ENCODE measurements at places on chromosomes 2 and 18.
A peak's percentile ranks its signal among the peaks of the same experiment; 100 is the strongest.

DNA sequence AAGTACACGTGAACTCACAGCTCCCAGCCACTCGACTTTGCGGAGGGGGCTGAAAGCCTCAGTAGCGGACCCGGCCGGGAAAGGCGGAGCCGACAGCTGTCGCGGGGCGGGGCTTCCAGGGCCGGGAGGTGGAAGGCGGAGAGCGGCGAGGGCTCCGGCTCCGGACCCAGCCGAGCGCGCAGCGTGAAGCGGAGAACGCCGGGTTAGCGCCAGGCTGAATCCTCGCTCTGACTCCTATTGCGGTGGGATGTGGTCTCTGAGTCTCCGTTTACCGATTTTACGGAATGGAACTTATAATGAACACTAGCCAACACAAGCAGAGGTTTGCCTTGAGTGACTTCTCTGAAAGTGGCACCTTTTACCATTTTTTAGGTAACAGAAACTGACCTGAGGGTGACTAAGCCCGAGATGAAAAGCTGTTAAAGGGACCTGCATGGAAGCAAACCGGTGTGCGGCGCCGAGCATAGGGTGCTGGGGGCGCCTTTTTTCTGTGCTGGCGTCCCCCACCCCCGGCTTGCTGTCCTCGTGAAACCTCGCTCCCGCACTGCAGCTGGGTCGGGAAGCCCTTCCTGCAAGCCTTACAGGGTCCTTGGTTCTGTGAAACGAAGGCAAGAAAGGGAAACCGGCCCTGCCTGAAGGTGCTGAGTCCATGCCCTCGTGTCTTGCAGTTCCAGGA lies 72.9 kb downstream of the EN1 start:
- DNase-seq: peak; percentile 59

DNA sequence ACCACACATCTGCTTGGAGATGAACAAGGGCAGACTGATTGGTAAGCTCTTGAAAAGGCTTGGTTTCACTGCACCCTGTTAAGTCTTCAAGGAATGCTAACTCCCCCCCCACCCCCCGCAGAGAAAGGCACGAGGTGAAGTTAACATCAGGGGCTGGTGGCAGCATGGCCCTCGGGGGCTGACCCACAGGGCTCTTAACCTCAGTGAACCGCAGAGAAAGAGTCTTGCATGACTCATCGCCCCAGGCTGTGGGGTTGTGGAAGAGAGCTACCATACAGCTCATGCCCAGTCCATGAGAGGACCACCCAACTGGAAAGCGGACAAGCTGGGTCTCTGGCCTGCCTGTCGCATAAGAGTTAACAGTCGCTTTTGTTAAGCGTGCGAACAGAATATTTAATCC lies 10.6 kb upstream of the CEP68 start:
- DNase-seq: no peak

DNA sequence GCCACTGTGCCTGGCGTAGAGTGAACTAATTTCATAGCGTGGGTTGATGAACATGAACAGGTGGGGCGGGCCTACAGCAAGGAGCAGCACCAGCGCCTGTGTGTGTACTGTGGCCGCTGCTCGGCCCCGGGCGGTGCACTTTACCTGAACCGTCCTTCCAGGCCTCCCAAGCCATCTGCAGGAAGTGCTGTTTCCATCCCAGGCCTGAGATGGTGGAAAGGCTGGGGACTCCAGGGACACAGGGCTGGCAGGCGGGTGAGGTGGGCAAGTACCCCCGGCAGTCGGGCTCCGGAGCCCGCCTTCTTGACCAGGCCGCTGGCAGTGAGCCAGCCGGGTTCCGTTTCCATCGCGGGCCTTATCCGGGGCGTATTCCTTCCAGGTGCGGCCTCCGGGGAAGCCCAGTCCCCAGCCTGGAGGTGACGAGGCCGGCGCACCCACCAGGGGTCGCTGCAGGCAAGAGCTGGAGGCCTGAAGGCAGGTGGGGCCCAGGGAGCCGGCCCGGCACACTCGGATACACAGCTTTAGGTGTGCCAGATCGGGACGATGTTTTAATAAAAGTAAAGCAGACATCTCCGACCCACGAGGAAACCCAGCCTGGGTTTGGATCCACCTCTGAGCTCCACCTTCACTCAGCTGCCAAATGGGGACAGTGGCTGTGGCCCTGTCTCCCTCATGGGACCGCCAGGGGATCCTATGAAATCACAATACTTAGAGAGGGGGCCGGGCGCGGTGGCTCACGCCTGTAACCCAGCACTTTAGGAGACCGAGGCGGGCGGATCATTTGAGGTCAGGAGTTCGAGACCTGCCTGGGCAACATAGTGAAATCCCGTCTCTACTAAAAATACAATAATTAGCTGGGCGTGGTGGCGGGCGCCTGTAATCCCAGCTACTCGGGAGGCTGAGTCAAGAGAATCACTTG lies 22.7 kb upstream of the PDIA6 start:
- peak; percentile 46 for DNase-seq

- DNase-seq: peak; percentile 99
Observed at GRCh38 chr2:12507295-12507694, 209.4 kb upstream of the TRIB2 start.

DNA sequence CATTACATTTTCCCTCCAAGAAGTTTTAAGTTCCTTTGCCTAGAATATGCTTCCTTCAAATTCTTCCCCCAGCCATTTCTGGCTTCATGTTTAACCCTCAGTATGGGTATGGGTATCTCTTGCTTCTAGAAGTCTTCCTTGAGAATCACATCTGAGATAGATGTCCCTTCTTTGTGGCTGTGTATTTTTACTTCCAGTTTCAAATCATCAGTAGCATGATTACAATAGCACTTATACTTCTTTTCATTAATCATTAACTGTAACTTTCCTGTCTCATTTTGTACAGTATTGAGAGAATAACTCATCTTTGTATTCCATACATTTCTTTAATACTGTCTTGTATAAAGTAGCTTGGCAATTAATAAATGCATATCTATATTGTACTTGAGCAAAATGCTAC lies 17.3 kb upstream of the PDE1A start:
- no peak for DNase-seq

GRCh38 chr2:231223001-231223375 lies 24.6 kb downstream of the ARMC9 start:
- DNase-seq: no peak

DNA sequence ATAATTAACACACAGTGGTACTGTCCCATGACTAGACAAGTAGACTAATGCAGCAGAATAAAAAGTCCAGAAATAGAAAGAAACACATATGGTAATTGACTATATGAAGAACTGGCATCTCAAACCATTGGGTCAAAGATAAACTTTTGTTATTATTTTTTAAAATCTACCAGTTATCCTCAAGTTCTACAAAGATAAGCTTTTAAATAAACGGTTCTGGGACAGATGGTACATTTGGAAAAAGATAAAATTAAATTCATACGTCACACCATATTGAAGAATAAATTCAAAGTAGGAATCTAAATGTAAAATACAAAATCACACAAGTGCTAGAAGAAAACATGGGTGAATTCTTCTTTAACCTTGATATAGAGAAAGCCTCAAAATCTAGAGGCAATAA lies 37.6 kb upstream of the PLEKHM3 start:
- no peak for DNase-seq

GRCh38 chr2:196712867-196713266 lies 73.4 kb downstream of the CCDC150 start:
- no peak for DNase-seq

DNA sequence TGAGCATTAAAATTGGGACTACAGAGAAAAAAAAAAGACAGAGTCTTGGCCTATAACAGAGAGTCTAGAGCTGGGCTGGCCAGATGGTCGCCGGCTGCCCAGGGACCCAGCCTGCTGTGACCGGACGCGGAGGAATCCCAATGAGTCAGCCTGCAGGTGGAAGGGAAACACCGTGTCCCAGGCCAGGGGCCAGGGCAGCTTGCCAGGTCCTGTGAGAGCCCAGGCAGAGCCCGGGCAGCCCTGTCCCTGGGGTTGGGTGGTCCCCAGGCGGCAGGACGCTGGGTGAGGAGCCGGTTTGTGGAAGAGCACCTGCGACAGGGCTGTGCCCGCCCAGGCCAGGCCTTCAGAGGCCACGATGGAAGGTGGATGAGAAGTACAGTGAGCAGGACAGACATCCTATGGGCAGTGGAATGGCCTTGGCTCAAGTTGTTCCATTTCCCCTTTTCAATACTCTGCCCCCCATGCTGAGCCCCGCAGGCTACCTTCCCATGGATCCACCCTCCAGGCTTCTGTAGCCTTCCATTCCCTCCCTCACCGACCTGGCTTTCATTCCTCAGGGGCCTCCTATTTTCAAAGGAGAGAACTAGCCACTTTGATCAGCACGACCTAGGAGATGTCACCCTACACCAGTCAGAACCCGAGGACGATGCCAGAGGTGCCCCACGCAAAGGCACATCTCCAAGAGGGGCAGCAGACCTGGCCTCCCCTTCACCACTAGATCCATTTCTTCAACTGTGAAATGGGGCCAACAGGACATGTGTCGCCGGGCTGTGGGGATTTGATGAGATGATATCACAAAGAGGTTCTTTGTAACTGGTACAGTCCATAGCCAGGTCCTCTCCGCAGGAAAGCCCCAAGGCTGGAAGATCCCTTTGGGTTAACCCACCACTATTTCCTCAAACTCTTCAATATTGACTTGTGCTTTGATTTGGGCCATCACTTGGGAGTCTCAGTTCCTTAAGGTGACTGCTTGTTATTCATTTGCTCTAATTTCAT lies 87.5 kb downstream of the POLR1A start:
- peak; percentile 50 for DNase-seq

DNA sequence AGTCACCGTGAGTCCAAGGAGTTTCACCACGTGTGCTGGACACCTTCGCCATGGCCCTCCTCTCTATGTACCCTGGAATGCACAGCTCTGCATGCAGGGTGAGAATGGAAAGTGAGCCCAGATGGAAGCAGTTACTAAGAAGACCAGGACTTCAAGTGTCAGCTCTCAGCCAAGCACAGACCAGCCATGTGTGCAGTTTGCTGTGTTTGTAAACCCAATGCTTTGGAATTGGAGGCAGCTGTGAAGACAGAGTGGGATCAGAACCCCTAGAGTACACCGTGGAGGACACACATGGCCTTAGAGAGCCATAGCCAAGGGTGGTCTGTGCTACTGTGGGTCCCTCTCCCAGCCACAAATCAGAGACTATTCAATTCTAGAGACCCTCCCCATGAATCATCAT lies 655.5 kb upstream of the ID2 start:
- no peak for DNase-seq

GRCh38 chr2:85540133-85540648 lies 1.2 kb downstream of the MAT2A start:
- peak; percentile 28 for DNase-seq

GRCh38 chr2:96111257-96111640 lies 5.1 kb downstream of the ADRA2B start:
- DNase-seq: no peak

DNA sequence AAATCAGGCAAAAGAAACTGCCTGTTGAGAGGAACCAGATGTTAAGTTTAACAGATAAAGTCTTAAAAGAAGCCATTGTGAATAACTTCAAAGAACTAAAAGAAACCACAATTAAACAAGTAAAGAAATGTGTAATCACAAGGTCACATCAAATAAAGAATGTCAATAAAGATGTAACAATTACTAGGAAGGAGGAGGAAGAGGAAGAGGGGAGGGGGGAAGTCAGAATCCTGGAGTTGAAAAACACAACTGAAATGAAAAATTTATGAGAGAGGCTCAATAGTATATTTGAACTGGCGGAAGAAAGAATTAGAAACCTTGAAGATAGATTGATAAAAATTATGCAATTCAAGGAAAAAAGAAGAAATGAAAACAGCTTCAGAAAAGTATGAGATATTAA lies 88.4 kb upstream of the CRIM1 start:
- no peak for DNase-seq

DNA sequence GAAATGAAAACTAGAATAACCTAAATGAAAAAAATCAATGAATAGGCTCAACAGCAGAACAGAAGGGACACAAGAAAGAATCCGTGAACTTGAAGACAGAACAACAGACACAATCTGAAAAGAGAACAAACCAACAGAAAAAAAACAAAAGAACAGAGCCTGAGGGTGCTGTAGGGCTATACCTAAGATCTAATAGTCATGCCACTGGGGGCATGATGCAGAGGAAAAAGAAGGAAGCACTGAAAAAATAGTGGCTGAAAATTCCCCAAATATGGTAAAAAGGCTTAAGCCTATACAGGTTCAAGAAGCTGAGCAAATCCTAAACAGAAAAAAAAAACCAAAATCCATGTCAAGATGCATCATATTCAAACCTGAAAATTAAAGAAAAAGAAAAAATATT lies 50.3 kb downstream of the KANSL3 start:
- no peak for DNase-seq

DNA sequence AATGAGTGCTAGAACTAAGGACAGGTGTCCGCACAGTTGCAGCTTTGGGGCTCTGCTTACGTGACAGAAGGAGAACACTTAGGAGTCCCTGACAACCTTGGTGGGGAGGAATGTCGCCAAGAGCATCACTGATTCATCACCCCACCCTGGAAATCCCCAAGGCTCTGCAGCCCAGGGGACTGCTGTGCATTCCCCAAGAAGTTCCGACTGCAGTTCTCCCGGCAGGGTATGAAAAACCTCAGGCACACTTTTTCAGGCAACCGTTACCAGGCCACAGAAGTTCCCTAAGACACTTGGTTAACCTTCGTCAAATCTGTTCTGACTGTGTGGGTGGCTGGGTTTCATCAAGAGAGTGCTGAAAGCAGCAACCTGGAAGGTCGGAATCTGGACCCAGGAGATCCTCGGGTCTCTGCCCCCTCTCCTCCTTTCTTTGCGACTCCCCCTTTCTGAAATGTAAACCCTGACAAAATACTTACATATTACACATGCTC lies 192.1 kb upstream of the CXCR4 start:
- no peak for DNase-seq

DNA sequence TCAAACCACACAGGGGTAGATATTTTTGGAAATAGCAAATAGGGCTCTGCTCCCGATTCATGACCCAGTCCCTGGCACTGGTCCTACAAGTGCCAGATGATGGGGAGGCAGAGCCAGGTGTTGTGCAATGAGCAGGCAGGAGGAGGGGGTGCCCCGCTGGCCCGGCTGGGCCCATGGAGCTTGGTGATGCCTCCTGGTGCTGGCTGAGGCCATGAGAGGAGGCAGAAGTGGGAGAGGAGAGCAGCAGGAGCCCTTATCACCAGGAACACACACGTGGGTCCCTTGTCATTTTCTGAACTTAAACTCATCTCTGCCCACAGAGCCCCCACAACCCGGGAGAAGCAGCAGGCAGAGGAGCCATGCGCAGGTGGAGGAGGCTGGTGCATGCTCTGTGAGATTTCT lies 90.5 kb upstream of the MAPK4 start:
- DNase-seq: no peak

- DNase-seq: peak; percentile 9
Observed at GRCh38 chr2:179751163-179751809, 110.1 kb downstream of the ZNF385B start.

- no peak for DNase-seq
Observed at GRCh38 chr2:166293984-166294383, 81.8 kb downstream of the SCN9A start.

All from mammary epithelial cell (primary cell).